Stimulated activated CD8-positive, alpha-beta memory T cell treated with anti-CD3 and anti-CD28 coated beads, Interleukin-4, amount 100 ng/mL, for 1 hour (primary cell): ENCODE measurements at places on chromosomes 5 and 9.

GRCh38 chr5:134123360-134123759 lies 8.9 kb downstream of the TCF7 start:
- no peak for DNase-seq

DNA sequence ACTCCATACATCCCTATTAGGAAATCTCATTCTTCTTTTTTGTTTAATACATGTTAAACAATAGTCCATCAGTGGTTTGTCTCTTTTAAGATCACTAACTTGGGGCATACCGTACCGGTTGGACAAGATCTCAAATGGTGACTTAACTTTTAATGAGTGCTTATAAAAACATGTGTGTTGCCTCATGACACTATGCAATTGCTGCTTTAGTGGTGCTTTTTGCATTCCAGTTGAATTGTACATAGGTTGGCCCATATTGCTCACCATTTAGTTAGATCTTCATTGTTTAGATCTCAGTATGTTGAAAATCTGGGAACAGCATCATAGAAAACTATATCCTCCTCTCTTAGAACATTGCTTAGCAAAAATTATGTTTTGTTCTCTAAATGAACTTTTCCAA lies 17.8 kb downstream of the C9orf85 start:
- DNase-seq = no peak

- DNase-seq = no peak
Measured at GRCh38 chr9:126374366-126374781, 47.7 kb downstream of the MVB12B start.

GRCh38 chr9:73863924-73864323 lies 633.2 kb upstream of the RORB start:
- DNase-seq = no peak

- no peak for DNase-seq
Measured at GRCh38 chr5:139419226-139420192, 15.6 kb upstream of the SPATA24 start.

GRCh38 chr9:6109986-6110385 lies 94.6 kb upstream of the RANBP6 start:
- no peak for DNase-seq
